ENCODE measurements at places on chromosomes 6 and 20.

GRCh38 chr20:21513181-21513663 lies 642 bp downstream of the NKX2-2 start:
- DNase-seq = peak; percentile 38

DNA sequence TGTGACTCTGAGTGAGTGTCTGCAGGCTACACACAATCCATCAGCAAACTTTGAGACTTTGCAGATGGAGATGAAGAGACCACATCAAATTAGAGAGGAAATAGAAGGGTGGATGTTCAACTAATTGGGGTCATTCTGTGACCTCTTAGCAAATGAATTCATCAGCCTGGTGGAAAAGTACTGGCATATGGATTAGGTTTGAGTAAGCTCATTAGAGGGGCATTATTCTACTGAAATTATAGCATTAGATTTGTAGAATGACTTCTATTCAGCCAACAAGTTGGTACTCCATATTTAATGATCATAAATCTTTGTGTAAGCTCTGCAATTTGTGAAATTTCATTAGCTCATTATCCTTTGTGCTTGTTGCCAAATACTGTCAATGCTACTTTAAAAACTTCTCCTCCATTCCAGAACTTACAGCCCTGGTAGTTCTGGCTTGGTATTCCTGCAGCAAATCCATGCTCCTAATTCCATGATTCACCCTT lies 63.8 kb downstream of the ADTRP start:
- no peak for DNase-seq

DNA sequence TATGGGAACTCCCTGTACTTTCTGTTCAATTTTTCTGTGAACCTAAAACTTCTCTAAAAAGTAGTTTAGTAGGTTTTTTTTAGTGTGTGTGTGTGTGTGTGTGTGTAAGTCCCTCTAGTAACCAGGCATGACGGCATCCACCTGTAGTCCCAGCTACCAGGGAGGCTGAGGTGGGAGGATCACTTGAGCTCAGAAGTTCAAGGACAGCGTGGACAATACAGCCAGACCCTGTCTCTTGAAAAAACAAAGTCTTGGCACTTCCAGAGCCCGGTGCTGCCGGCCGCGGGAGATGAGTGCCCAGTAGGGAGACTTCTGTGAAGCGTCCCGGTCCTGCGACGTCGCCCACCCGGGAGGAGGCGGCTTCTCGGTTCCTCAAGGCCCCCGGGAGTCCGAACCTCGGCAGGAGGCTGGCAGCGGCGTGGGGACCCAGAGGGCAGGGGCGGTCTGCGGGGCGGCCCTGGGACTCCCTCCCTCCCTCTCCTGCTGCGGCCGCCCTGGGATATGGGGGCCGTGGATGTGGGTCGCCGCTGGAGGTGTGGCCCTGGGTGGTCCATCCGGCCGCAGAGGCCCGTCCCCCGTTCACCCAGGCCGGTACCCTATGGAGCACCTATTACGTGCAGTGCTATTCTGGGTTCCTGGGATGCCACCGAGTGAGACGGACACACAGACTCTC lies 78.0 kb upstream of the SIRPG start:
- DNase-seq = no peak

GRCh38 chr6:142907544-142907943 lies 37.4 kb downstream of the HIVEP2 start:
- DNase-seq = peak; percentile 37

GRCh38 chr6:168050881-168051586 lies 28.0 kb downstream of the FRMD1 start:
- no peak for DNase-seq

GRCh38 chr20:41178495-41178894 lies 41.2 kb downstream of the PLCG1 start:
- DNase-seq = no peak

- no peak for DNase-seq
These were observed 46.9 kb upstream of the POPDC3 start for GRCh38 chr6:105226598-105227294.

- no peak for DNase-seq
These were observed 70.7 kb upstream of the TAB2 start for GRCh38 chr6:149246691-149247384.

GRCh38 chr6:28407401-28407800 lies 7.9 kb upstream of the ZSCAN12 start:
- DNase-seq = no peak

DNA sequence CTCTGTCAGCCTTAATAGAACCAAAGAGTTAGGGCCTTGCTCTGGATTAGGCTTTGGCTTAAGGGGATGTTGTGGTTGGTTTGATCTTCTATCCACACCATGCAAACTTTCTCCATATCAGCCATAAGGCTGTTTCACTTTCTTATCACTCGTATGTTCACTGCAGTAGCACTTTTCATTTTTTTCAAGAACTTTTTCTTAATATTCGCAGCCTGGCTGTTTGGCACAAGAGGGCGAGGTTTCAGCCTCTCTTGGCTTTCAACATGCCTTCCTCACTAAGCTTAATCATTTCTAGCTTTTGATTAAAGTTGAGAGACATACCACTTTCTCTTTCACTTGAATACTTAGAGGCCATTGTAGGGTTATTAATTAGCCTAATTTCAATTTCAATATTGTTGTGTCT lies 193.1 kb downstream of the NRN1 start:
- no peak for DNase-seq

GRCh38 chr6:127436578-127437110 lies 22.5 kb downstream of the KIAA0408 start:
- DNase-seq = no peak

DNA sequence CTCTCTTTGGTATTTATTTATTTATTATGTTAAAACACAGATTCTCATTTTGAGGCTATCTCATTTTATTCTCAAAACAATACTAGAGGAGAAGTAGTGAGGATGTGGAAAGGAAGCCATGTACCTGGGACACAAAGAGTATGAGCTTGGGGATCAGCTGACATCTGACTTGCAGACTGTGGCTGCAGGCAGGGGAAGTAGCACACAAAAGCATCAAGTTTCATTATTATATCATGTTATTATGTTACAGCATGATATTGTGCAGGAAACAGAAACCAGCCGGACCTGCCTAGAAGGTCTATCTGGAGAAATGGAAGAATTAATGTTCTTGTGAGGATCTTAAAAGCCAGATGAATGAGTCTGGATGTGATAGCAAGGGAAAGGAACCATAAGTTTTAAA lies 248.2 kb downstream of the KHDC1L start:
- no peak for DNase-seq

DNA sequence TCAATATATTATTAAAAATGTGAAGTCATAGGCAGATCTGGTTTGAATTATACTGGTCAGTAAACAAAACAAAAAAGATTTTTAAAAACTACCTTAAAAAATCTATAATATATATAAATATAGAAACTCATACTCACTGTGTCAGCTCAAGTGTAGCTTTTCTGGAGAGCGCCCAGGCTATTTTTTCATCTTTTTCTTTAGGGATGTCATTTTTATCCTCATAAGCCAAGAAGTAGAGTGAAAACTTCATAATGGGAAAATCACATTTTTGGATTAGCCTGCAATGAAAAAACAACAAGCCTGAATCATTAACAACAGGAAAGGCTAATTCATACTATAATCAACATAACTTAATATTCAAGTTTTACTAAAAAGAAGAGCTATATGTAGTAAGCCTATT lies 18.7 kb downstream of the GLO1 start:
- DNase-seq = no peak

Data from activated T-cell treated with anti-CD3 and anti-CD28 coated beads, Interleukin-2, amount 50 U/mL, for 48 hours (primary cell).